Hematopoietic multipotent progenitor cell treated with erythropoietin and hydrocortisone succinate and interleukin-3 and kit ligand, for 4 days (in vitro differentiated cells): ENCODE measurements at places on chromosomes 5 and 9.

DNA sequence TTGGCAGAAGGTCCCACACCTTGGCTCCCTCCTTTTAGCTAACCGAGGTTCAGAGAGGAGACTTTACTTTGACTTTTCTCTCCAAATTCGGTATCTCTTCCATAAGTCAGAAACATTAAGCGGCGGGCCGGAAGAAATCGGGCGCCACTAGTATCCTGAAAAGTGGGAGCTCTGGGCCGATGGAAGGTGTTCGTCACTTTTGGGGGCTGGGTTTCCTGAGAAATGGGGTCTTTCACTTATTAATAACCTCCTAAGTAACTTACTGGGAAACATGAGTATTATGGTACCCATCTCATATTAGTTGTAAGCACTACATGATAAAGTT, 716 bp downstream of the STX17 start:
- no peak for DNase-seq

GRCh38 chr5:16618138-16618897, 1.5 kb upstream of the RETREG1 start:
- no peak for DNase-seq

- DNase-seq = no peak
Measured at GRCh38 chr5:14038341-14038959, 94.0 kb upstream of the DNAH5 start.

- peak; percentile 3 for DNase-seq
Measured at GRCh38 chr9:87122947-87123685, 175.8 kb upstream of the GAS1 start.

GRCh38 chr9:14346811-14347405, 33.0 kb upstream of the NFIB start:
- no peak for DNase-seq

GRCh38 chr9:137545123-137545522, 5.1 kb downstream of the PNPLA7 start:
- no peak for DNase-seq

DNA sequence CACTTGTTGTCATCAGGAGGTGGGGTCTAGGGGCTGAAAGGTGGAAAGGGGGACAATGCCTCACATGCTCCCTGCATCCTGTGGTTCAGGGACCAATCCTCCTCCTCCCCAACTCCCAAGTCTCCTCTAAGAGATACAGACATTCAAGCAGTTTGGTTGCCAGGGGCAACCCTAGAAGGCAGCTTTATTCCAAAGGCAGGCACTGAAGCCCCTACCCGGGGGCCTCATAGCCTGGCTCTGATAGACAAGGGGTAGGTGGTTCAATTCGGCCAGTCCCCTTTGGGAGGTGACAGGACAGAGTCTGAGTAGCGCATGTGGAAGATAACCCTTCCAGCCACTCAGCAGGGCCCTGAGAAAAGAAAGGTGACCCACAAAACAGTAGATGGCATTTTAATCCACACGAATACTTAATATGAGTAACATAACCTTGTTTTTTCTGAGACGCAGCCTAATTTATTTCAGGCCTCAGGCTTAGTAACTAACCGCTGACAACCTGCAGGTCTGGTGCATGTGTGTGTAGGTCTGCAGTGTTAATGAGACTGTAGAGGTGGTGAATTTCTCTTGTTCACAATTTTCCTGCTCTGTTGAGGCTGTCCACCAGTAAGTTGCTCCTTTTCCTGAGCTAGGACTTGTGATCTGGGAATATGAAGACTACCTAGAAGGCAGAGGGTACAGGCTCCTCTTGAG, 31.3 kb upstream of the HSPA9 start:
- DNase-seq = no peak

DNA sequence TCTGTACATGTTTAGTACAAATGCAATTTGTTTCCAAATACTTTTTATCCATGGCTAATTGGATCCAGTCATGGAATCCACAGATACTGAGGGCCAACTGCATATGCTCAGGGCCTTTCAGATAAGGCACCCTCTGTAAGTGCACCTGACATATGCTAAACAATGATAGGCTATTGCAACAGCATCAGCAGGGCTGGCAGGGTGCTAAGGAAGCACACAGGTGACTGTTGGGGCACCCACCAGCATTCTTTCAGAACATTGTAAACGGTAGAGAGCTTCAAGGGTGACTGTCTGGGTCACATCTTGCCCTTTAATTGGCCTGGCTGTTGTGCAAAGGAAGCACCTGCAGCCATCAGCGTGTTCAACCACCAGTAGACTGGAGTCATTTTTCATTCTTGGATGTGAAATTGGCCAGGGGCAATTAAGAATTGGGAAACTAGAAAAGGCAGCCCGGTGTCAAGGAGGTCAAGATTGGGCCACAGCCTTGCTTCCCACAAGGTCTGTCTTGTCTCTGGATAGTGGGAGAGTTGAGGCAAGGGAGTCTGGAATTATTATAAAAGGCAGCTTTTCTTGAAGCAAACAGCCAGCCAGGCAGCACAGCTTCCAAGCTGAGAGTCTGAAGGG, 129.3 kb upstream of the RAI14 start:
- no peak for DNase-seq

DNA sequence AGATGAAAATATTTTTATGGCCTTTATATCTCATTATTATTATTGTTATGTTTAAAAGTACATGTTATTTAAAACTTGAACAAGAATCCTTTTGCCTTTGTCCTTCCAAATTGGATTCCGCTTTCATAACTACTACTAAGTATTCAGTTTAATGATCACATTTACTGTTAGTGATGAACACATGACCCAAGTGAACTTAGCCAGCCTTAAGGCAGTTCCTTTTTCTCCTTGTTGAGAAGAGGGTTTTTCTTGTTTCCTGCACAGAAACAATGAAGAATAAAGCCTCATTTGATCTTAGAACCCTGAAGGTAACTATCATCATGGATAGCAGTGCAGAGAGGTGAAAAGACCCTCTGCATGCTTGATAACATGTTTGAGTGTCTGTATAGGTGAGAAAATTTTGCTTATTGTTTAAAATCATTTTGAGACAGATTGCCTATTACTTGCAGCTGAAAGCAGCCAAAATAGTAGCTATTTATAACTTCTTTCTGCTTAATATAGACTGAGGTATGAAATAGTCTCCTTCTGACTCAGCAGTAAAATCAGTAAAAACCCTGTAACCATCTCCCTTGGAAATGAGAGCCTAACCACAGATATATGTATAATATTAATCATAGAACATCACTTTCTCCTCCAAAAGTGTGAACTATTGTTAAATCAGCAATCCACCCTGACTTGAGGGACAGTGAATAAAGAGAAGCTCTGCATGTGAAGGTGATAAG, 266.2 kb downstream of the SPATA31D1 start:
- DNase-seq = no peak

DNA sequence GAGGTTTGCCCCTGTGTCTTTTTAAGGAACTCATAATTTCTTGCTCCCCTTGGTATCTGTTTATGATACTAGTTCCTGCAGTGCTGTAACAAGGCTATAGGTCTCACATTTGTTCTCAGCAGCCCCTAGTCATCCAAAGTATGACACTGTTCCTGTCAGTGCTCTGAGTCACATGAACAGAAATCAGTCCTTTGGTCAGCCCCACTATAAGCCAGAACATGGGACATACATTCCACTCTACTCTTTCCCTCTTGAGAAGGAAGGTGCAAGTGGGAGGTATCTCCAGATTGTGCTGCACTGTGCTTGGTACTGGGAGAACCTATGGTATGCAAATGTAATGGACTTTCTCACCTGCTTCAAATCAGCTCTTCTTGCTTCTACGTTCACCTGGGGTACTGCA, 87.0 kb downstream of the IARS1 start:
- no peak for DNase-seq

DNA sequence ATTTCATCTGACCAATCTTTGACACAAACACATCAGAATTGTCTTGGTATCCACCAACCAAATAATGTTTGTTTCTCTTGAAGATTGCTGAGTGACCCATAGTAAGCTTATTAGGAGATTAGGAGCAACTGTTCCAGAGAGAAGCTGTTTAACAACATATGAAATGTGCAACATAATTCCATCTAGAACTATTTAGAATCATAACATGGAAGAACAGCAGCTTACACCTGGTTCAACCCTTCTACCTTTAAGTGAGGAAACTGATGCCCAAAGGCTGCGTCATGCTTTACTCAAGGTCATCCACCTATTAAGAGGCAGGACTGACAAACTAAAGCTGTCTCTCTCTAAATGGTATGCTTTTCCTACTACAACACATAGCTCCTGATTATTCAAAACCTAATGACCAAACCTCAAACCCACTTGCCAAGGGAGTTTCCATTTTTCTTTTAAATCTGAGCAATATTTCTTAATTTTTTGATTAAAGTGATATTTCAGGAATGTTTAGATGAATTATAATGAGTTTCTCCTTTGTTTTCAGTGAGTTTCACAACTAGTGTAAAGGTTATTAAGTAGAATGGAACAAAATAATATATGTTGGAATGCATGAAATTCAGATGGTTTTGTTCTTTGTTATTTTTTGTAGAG, 545.9 kb downstream of the RAB3C start:
- no peak for DNase-seq

- peak; percentile 76 for DNase-seq
Measured at GRCh38 chr5:89255845-89256463, 373.0 kb upstream of the MEF2C start.

- no peak for DNase-seq
Measured at GRCh38 chr5:17907094-17907493, 272.8 kb downstream of the TAF11L14 start.

DNA sequence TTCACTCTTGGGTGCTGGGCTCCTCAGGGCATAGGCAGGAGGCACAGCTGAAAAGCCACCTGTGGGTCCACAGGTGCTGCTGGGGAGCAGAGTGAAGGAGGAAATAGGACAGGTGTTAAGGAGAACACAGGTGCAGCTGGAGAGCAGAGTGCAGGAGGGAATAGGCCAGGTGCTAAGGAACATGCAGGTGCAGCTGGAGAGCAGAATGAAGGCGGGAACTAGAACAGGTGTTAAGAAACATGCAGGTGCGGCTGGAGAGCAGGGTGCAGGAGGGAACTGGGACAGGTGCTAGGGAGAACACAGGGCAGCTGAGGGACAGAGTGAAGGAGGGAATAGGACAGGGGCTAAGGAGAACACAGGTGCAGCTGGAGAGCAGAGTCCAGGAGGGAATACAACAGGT, 43.8 kb upstream of the PLEKHG4B start:
- DNase-seq = no peak

DNA sequence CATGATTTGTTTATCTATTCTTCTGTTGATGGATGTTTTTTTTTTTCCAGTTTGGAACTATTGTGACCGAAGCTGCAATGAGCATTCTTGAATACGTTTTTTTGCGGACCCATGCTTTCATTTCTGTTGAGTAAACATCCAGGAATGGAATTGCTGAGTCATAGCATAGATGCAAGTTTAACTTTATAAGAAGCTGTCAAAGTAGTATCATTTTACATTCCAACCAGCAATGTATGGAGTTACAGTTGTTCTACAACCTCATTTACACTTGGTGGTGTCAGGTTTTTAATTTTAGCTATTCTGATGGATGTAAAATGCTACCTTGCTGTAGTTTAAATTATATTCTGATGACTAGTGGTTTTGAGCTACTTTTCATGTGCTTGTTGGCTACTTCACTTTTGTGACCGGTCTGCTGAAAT, 49.0 kb downstream of the NPR3 start:
- peak; percentile 85 for DNase-seq

DNA sequence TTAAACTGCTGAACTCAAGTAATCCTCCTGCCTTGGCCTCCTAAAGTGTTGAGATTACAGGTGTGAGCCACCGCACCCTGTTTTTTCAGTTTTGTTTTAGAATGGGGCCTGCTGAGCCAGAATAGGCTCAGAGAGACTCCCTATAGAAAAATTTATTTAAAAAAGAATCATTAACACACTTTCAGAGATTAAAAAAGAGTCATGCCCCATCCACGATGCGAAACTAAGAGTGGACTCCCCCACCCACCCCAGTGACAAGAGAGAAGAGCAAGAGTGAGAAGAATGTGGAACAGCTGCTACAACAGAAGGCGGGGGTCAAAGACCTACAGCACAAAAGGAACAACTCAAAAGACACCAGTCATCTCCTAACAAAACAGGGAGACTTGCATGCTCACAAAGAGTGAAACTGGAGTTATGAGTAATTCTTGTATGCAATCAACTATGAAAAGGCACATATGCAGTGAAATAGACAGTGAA, 47.2 kb downstream of the GLDC start:
- DNase-seq = no peak

DNA sequence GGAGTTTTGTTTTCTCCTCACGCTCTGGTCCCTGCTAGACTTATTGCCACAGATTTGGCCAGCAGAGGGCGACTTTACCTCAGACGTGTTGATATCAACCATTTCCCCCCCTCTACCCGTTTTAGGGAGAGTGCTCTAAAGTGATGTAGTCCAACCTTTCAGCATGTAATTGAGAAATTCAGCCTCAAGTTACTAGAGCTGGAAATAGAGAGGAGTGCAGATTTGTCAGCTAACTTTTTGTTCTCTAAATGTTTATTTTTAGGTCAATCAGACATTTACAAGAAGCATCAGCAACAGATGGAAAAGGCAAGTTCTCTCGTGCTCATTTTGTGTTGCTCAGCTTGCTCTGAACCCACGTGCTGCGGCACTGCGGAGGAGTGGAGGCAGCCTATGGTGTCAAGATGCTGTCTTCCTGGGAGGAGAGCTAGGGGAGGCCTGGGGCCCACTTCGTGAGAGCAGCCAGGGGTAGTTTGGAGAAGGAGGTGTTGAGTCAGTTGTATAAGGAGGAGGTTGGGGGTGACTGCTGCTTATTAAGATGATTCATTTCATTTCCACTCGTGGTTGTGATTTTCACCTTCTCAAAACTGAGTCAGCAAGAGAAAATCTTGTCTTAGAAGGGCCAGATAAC, 53.6 kb downstream of the GPR107 start:
- peak; percentile 93 for DNase-seq

- DNase-seq = no peak
Measured at GRCh38 chr9:32180597-32180996, 203.8 kb upstream of the ACO1 start.

GRCh38 chr5:136034984-136035383, 6.2 kb downstream of the TGFBI start:
- DNase-seq = no peak

GRCh38 chr9:123537809-123538208, 181.8 kb downstream of the CRB2 start:
- DNase-seq = no peak

- DNase-seq = no peak
Measured at GRCh38 chr5:37234288-37234687, 14.9 kb downstream of the CPLANE1 start.

GRCh38 chr5:54458221-54458620, 2.7 kb downstream of the HSPB3 start:
- no peak for DNase-seq

GRCh38 chr9:3087697-3088096, 243.8 kb upstream of the PUM3 start:
- no peak for DNase-seq

DNA sequence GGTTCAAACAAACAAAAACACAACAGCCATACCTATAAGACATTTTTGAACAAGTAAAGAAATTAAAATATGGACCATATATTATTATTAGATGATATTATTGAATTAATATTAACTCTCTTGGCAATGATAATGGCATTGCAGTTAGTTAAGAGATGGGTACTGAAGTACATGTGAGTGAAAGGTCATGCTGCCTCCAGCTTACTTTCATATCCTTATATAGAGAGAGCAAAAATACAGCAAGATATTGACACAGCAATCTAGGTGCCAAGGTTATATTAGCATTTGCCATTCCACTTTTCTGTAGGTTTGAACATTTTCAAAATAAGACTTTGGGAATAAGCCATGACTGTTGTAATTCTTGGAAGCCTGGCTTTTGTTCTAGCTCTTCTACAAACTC, 6.1 kb downstream of the TNFSF8 start:
- no peak for DNase-seq
